T-helper 17 cell (primary cell): ENCODE measurements at places on chromosomes 12 and 14.

GRCh38 chr14:69481815-69482568, 2.5 kb upstream of the PLEKHD1 start:
- no peak for DNase-seq

GRCh38 chr12:97235102-97235501, 227.5 kb upstream of the RMST start:
- DNase-seq = no peak

GRCh38 chr12:98838231-98838647, 193.1 kb downstream of the APAF1 start:
- no peak for DNase-seq

GRCh38 chr14:29222671-29223268, 456.2 kb downstream of the FOXG1 start:
- DNase-seq = no peak

DNA sequence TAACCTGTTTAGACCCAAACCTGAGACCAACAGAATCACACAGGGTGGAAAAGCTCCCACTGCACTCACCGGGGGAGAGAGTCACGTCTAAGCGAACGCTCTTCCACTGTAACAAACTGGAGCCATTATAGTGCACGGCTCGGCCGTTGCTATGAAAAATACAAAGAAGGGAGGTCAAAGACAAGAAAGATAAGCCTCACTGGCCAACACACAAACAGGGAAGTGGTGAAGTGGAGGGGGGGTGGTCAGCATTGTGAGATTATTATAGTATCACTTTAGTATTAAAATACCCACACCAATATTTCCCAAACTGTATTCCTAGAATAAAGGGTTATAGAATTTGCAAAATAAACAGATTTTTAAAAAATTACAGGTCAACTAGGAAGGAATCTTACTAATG, 90.9 kb downstream of the TRAFD1 start:
- no peak for DNase-seq

- no peak for DNase-seq
Measured at GRCh38 chr12:64836856-64837255, 12.4 kb downstream of the TBC1D30 start.

- DNase-seq = no peak
Measured at GRCh38 chr14:23645812-23646647, 9.9 kb downstream of the DHRS2 start.

DNA sequence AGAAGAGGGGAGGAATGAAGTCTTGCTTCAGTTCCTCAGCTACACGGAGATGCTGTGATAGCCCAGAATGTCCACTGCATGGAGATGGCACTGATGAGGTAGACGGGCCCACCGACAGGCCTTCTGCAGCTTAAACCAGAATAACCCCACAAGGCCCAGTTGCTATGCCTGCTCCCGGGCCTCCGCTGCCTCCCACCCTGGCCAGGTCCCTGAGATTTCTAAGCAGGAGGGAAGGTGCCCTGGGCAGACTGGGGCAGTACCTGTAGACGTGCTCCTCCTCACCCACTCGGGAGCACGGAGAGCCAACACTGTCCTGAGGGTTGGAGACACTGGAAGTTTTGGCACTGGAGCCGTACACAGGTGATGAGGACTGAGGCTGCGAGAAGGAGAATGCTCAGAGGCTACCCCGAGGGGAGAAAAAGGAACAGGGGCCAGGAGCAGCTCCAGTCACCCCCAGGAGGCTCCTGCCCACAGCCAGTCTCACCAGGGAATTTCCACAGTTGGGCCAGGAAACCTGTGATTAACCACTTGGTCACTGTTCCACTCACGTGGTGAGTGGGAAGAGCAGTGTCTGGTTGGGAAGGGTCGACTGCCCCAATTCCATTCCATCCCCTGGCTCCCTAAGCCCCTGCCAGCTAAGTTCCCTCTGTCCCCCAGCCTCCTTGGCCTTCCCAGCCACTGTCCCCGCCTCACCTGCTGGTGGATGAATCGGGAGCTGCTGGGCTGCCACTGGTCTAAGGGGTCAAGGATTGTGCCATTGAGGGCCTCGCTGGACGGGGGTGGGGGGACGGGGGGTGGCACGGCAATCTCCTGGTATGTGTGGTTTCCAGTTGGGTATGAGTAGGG, 22.8 kb upstream of the RPLP0 start:
- no peak for DNase-seq

DNA sequence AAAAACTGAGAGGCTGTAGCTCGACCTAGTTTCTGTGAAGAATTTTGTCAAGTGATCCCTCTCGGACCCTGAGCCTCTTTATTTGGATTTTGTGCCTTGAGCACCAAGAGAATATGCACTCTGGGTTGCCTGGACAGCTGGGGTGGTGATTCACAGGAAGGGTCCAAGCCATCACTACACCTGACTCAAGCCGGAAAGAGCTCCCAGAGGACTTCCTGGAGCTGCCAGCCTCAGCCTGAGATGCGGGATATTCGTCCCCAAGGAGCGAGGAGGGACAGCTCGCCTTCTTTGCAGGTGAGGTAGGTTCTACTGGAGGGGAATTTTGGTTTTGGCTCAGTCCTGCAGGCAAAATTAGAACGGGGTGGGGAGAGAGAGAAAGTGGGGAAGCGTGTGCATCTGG, 94.3 kb downstream of the GALNT8 start:
- DNase-seq = no peak

- DNase-seq = no peak
Measured at GRCh38 chr14:91344096-91344495, 73.5 kb downstream of the CCDC88C start.

DNA sequence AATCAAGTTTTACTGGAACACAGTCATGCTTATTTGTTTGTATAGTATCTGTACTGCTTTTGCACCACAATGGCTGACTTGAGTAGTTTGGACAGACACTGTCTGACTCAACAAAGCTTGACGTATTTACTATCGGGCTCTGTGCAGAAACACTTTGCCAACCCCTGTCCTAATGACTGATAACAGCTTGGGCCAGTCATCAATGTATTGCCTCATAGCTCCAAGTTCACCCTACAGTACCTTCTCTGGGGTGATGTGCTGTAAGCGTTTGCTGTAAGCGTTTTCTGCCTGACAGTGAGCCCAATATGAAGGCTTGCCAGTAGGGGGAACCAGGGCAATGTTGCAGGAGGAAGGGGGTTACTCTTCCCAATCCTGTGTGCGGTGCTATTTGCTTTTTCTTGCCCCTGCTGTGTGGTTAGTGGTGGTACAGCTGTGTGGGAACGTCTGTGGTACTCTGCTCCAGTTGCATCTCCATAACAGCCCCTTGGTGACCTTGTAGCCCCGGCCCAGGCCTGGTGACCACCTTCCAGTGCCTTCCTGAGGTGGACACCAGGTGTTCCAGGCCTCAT, 5.4 kb upstream of the CCDC177 start:
- DNase-seq = no peak

GRCh38 chr12:118060301-118061010, 523 bp downstream of the WSB2 start:
- DNase-seq = peak; percentile 29

- DNase-seq = no peak
Measured at GRCh38 chr12:42846782-42847181, 257.2 kb upstream of the PRICKLE1 start.

DNA sequence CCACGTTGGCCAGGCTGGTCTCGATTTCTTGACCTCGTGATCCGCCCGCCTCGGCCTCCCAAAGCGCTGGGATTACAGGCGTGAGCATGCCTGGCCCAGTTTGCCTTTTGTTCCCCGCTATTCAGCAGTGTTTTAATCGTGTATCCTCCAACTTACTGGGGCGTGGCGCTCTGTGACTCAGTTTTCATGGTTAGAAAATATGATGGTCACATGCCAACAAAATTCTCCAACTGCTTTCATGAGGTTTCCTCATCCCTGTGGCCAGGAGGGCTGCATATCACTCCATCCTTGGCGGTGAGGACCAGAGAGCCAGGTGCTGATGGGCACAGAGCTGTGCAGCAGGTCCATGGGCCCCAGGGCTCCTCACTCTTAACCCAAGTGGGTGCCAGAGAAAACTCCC, 33.0 kb upstream of the PRMT8 start:
- no peak for DNase-seq

DNA sequence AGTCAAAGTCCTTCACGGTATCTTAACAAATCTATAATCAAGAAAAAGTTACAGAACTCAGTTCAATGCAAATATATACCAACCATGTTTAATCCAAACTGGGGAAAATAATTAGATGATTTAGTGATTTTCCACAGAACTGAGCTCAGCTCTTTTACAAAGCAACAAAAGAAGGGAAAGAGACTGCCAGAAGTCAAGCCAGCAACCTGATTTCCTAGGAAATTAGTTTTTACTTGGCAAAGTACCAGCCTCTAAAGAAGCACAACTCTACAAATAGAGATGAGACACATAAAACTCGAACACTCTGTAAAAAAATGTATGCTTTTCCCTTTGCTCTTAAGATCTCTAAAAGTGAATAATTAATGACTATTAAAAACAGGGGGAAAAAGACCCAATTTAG, 19.4 kb downstream of the NUMB start:
- DNase-seq = no peak

DNA sequence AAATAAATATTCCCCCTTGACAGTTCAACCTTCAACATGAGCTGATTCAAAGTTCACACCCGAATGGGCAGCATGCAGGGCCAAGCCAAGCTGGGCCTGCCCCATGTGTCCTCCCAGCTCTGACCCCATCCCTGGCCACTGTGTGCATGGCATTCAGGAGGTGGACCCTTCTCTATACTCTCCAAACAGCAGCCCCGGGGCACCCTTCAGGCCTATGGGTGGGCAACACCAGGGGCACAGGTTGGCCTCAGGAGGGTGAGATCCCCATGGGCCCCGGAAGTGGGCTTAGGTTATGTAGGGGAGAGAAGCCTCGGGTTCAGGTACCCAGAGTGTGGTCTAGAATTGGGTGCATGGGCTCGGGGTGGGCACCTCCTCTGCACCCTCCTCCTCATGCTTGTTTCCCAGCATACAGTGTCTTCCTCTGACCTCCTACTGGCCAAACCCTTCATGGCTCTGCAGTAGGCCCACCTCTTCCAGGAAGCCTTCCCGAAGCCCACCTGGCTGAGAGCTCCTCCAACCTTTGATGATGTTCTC, 31.5 kb upstream of the BCL7A start:
- no peak for DNase-seq

DNA sequence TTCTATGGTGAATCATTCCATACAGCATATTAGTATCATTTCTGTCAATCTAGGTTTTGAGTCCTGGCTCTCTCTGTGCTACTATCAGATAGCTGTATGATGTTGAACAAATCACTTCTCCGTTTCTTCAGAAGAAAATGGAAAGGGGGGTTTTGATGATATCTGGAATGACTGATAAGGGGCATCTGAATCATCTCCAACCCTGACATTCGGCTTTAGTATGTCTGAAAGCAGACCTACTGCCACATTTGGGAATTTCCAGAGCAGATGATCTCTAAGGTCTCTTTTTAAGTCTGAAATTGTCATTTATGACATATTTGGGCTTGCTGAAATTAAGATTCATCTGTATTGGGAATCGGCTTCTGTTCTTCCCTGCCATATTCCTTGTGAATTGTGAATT, 10.1 kb downstream of the MLF2 start:
- DNase-seq = no peak

GRCh38 chr14:47466916-47467315, 208.5 kb downstream of the MDGA2 start:
- DNase-seq = no peak

DNA sequence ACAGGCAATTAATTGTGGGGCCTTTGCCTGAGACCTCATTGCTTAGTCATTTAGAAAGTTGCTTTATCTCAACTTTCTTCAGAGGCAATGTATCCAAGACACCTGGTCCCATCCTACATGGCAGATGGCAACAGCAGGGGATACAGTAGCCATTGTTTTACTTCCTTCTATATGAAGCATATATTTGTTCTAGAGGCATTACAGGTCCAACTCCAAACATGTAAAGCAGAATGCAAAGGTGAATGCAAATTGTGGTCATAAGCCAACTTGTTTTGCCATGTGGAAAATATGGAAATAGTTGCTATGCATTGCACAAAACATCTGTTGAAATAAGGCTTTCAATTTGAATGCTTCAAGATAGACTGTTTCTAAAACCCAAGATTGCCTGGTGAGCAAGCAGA, 109.8 kb upstream of the BCAT1 start:
- DNase-seq = no peak

DNA sequence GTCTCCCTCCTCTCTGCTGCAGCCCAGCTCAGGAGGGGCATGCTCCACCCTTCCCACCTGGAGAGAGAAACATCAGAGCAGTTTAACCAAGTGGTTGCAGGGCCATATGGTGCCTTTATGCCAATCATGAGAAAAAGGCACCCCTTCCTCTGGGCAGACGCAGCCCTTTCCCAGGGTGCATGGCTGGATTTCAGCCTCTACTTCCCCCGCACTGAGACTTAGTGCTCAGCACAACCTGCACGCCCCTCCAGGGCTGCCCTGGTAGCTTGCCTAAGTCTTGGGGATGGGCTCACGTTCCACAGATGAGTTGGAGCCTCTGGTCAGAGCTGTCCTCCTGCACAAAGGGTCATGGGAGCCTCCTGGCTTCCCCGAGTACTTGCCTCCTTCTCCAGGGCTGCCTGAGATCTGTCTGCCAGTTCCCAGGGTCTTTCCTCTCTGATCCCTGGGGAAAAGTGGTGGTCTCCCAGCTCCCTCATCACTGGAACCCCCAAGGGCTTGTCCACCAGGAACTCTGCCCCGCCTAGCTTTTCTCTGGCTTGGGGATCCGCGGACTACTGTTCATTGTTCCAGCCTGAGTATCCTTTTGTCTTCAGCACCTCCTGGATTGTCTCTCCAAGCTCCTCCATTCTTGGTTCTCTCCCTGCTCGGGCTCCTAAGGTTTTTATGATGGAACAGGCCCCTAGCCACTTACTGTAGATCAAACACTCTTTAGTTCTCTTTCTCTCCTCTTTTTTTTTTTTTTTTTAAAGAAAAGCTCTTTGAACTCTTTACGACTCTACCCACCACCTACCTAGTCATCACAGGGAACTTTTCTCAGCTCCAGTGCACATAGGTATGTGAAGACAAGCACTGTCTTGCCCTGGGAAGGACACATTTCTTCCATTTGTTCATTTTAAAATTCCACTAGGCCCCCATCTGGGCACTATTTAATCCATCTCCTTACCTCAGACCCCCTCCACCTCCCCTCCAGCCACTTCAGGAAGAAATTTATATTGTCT, 6.1 kb upstream of the KRT74 start:
- DNase-seq = no peak

DNA sequence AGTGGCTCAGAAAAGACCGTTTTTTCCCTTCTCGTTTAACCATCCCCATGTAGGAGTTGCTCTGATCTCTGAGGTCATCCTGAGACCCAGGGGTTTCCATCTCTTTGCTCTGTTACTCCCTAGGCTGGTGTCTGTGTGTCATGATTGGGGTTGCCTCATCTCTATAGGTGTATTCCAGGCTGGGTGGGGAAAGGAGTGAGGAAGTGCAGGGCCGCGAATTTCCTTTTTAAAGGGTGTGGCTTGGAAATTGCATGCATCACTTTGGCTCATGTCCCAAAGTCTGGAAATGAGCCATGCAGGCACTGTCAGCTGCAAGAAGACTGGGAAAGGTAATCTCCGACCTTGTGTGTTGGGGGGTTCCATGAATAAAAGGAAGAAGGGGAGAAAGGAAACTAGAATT, 201.9 kb downstream of the AACS start:
- no peak for DNase-seq

GRCh38 chr14:58770491-58770982, 132.8 kb downstream of the DACT1 start:
- no peak for DNase-seq
